Activated CD4-positive, alpha-beta T cell treated with anti-CD3 and anti-CD28 coated beads for 48 hours (primary cell): ENCODE measurements at places on chromosomes 2 and 18.

DNA sequence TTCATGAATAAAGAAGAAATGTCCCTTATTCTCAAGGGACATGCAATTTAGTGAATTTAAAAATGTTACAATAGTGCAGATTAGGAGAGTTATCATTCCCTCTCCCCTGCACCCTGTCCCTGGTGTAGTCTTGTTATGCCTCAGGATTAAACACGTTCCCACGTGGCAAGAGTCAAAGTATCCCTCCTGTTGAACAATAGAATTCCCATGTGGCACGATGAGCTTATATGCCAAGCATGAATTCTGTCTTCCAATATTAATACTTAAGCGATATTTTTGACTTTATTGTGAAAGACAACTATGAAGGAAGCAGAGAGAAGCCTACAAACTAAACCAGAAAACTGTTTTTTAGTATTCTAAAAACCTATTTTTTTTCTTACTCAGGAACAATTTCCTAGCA lies 36.7 kb upstream of the SPAG16 start:
- DNase-seq = no peak

DNA sequence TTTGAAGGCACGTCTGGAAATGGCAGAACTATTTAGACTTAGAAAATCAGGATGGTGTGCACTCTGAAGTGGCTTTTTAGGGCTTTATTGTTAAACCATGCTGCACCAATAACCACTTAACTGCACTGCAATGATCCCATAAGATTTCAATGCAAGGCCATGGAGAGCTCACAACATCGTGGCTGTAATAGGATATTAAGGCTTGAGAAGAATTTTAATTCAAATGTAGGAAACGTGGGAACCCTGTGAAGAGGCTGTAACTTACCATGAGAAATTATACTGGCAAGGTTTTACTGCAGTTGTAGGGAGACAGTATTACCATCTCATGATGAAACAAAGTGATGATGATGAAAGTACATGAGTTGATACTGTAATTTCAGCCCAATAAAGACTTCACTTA lies 242.5 kb downstream of the AFF3 start:
- no peak for DNase-seq

DNA sequence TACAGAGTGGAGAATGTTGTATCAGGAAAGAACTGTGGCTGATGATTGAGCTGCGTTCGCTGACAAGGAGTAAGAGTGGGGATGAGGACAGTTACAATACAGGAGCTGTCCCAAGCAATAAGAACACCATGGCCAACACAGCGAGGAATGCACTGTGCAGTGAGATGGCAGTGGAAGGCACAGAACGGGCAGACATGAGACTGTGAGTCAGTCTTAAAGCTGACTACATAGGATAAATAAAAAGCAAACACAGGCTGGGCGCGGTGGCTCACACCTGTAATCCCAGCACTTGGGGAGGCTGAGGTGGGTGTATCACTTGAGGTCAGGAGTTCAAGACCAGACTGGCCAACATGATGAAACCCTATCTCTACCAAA lies 89.8 kb downstream of the CABYR start:
- DNase-seq = no peak

GRCh38 chr18:26556573-26556972 lies 8.2 kb upstream of the KCTD1 start:
- no peak for DNase-seq

DNA sequence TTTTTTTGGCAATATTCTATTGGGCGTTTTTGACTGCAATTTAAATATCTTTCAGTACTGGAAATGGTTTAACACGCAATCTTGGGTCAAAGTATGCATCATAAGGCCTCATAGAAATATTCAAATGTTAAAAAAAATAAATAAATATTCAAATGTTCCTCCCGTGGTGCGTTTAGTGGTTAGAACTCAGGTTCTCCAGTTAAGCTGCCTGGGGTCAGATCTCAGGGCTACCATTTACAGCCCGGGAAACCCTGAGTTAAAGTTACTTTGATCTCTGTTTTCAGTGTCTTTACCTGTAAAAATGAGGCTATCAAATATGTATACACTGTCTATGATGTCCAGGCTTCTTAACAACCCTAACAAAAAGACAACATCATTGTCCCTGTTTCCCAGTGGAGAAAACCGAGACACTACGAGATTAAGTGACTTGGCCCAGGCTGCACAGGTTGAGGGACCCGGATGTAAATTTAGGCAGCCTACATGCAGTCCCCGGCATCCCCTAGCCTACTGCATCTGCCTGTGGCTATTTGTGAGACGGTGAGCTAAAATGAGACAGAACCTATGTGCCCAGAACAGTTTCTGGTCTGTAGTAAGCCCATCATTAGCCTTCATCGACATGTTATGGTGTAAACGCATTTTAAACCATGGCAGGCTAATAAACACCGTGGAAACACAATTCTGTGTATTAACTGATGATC lies 1.7 kb downstream of the FHL2 start:
- no peak for DNase-seq

- DNase-seq = peak; percentile 75
Measured at GRCh38 chr2:221517696-221518151, 54.4 kb downstream of the EPHA4 start.

DNA sequence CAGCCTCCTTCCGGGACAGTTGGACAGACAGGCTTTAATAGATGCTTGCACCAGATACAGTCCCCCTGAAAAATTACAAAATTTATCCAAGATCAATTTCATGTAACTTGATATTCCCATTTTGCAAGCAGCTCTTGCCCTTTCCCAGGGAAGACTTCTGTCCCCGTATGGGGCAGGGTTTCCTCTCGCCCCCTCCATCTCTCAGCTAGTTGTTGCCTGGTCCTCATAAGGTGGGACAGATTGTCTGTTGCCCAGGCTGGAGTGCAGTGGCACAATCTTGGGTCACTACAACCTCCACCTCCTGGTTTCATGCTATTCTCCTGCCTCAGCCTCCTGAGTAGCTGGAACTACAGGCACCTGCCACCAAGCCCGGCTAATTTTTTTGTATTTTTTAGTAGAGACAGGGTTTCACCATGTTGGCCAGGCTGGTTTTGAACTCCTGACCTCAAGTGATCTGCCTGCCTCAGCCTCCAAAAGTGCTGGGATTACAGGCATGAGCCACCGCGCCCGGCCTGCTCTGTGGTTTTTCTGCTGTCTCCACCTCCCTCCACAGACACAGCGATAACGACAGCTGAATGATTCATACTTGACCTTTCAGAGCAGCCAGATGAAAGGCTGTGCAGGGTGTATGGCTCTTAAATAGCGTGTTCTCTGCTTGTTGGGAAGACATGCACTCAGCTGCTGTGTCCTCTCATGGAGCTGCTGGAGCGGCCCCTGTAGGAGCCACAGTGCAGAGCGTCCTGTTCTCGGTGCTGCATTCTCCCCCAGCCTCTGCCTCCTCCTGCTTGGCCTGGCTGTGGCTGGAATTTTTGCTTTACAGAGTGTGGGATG lies 61.4 kb downstream of the TTC39C start:
- DNase-seq = peak; percentile 89

- no peak for DNase-seq
Measured at GRCh38 chr2:235160281-235160810, 208.5 kb downstream of the SH3BP4 start.

DNA sequence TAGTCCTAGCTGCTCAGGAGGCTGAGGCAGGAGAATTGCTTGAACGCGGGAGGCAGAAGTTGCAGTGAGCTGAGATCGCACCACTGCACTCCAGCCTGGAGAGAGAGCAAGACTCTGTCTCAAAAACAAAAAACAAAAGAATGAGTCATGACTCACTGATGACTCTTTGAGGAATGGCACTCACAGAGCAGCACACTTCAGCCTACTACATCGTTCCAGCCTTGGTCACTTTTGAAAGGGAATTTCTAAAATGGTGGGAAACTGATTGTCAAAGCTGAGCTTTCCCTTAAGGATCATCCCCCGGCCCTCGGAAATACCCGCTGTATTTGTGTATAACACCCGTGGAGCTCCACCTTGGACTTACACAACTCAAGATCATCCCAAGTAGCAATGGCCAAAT lies 217.3 kb upstream of the HS6ST1 start:
- DNase-seq = no peak

- DNase-seq = no peak
Measured at GRCh38 chr2:214436470-214436869, 25.6 kb downstream of the VWC2L start.

GRCh38 chr2:1869987-1870386 lies 125.7 kb upstream of the PXDN start:
- no peak for DNase-seq

- no peak for DNase-seq
Measured at GRCh38 chr2:204551512-204551863, 6.2 kb downstream of the PARD3B start.

- DNase-seq = no peak
Measured at GRCh38 chr2:167490455-167490854, 602.2 kb downstream of the XIRP2 start.

DNA sequence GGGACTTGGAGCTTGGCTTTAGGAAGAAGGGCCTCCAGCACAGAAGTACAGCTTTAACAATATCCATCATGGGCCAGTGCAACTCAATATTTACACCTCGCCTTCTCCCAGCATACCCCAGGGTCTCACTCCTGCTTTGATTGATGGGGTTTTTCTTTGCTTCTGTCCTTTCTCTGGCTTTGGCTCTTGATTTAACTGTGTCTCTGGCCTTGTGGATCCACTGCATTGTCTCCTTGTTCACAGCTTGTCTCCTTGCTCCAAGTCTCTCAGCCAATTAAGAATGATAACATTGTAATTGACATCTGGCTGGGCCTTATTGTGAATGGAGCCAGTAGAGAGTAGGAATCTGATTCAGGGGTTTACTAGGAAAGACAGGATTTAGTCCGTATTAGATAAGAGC lies 1019.5 kb downstream of the TMEM182 start:
- no peak for DNase-seq

DNA sequence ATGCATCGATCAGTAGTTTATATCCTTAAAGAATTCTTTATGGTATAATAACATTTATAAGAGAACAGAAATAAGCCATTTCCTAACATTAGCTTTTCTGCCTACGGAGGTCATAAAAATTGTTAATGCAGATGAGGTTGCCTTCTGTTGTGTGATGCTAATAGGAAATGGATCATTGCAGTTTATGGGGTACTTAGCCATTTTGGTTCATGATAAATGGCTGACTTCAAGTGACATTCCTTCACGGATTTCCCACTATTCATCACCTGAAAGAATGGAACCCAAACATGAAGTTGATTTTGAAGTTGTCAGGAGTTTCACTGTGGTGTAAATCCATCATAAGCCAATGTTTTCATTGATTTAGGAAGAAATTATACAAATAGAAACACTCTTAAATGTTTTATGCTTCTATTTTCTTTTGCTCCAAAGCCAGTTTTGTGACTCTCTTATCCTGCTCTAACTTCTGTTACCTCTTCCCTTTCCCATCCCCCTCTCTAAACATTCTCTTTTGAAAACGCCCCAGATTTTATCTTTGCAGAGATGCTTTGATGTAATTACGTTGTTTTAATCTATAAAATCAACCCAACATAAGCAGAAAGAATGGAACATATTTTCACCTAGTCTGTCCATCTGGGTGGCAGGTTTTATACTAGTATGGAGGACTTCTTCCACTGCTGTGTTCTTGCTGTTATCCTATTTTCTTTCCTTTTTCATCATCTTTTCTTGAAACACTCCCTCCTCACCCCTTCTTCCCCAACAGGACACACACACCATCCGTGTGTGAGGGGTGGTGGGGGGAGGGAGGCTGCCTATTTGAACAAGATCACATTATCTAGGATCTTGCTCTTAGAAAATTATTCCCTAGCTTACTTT lies 58.2 kb downstream of the GREB1L start:
- no peak for DNase-seq

GRCh38 chr2:86199834-86200177 lies 549 bp downstream of the MRPL35 start:
- no peak for DNase-seq
